Urinary bladder (tissue), 4 donors: ENCODE measurements at places on chromosomes 7 and 10. TPM values are rescaled to one million over a fixed set of nuclear protein-coding genes. Genes with fewer than 3 reads are reported as not detected.

C10orf105 gene
- 0.11 TPM for polyA plus RNA-seq

DNA sequence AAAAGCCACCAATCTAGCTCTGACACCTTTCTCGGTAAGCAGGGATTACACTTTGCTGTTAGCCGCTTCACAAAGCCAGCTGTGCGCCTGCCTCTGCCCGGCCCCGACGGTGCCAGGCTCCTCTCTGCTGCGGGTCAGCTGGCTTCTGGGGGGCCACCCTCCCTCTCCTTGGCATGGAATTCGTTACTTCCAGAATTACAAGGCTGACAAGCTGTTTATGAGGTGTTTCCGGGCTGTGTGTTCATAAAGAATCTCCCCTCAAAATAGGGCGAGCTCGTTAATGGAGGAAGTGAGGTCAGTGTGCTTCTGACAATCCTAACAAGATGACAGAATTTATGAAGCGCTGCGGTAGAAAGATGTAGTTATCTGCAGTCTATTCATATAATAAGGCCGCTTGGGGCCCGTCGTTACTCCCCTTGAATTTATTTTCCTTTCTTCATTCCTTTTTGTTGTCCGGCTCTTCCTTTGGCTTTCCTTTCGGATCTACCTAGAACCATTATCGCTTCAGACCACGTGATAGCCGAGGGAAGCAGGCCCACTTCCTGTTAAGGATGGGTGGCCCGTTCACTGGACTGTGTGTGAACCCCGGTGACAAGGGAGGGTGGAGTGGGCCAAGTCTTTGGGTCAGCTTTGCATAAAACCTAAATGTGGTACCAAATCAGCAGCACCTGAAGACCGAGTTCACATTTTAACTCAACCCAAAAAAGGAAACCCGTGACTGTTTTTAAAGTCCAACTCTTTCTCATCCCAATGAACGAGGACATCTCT is 273.0 kb upstream of the YAE1 start:
- DNase-seq: no peak

- DNase-seq: no peak
Observed at GRCh38 chr7:29622335-29623265, 59.0 kb downstream of the PRR15 start.

DNA sequence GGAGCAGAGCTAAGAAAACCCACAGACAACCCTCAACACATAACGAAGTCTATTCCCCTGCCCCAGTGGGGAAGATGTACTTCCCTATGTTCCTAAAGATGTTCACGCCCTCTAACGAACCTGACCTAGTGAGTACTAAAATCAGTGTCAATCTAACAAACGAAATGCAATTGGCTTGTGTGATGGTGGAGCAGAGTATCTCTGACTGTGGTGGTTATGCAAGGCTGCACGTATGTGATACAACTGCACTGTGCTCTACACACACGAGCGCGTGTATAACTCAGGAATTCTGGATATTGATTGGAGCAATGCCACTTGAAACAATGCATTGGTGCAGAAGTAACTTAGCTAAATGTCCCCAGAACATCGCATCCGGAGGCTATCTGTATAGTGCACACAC is 1.3 kb downstream of the ANKRD16 start:
- DNase-seq: no peak

GRCh38 chr7:108188724-108189123 is 58.6 kb upstream of the LAMB4 start:
- DNase-seq: no peak

- DNase-seq: no peak
Observed at GRCh38 chr7:27745064-27745583, 5.2 kb downstream of the TAX1BP1 start.

RSPH10B gene
- polyA plus RNA-seq: 0.09 TPM

DNA sequence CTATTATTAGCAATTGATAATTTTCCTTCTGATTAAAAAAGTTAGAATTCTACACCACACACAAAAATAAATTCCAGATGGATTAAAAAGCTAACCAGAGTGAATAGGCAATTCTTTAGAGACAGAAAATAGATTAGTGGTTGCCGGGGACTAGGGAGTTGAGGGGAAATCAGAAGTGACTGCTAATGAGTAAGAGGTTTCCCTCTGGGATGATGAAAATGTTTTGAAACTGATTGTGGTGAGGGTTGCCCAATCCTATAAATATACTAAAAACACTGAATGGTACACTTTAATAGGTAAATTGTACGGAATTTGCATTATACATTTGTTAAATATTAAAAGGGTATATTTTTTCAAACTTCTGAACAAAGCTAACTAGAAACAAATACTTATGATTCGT is 214.9 kb downstream of the GPAM start:
- DNase-seq: no peak

PI4K2A gene
- polyA plus RNA-seq: 11.7 TPM

- DNase-seq: no peak
Observed at GRCh38 chr10:78785066-78785465, 283.7 kb upstream of the ZMIZ1 start.

AGK gene
- polyA plus RNA-seq: 16.2 TPM

GRCh38 chr10:123351715-123352114 is 197.5 kb downstream of the BUB3 start:
- DNase-seq: no peak
